ENCODE measurements at places on chromosomes 6 and 20. TPM values are rescaled to one million over a fixed set of nuclear protein-coding genes. Genes with fewer than 3 reads are reported as not detected.

- no peak for DNase-seq
Measured at GRCh38 chr20:60054716-60055634, 96.8 kb downstream of the CDH26 start.

GRCh38 chr20:62951896-62952372 is 575 bp upstream of the SLC17A9 start:
- no peak for DNase-seq

DNA sequence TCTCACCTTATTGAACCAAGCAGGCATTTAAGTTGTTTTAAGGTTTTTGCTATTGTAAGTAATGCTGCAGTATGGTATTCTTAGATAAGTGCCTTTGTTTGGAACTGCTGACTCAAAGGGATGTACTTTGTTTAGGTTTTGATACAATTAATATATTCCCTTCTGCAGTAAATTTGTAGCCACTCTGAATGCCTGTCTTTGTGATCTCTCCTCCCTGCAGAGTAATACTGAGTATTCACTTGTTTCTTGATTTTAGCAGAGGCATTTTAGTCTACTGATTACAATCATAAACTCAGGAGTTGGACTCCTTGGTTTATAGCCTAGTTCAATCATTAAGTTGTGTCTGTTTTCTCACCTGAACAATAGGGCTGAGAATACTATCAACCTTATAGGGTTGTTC is 13.4 kb downstream of the CDS2 start:
- no peak for DNase-seq

GRCh38 chr6:73032586-73032985 is 192.7 kb downstream of the KHDC1L start:
- no peak for DNase-seq

- no peak for DNase-seq
Measured at GRCh38 chr6:98579079-98579478, 255.3 kb upstream of the POU3F2 start.

The ZNF311 gene
- total RNA-seq: 0.56 TPM

- DNase-seq: no peak
Measured at GRCh38 chr6:160042014-160042773, 73.3 kb downstream of the IGF2R start.

The FBXO5 gene
- 9.7 TPM for total RNA-seq

The KCNQ2 gene
- 2.9 TPM for total RNA-seq

DNA sequence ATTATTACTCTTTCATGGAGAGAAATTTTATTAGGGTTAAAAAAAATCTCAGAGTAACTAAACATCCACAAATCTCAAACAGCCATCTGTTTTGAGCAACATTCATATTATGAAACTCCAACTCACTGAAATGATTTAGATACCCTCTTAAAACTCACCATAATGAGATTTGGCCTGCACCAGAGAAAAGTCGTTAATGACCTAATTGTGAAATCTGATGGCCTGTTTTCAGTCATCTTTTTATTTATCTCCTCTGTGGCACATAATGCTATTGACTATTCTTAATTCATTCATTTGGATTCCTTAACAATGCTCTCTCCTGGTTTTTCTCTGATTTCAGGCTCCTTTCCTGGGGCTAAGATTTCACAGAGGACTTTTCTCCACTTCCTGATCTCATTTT is 192.7 kb downstream of the RNF144B start:
- no peak for DNase-seq

The ISM1 gene
- total RNA-seq: 1.7 TPM

- no peak for DNase-seq
Measured at GRCh38 chr20:6786548-6786947, 19.1 kb downstream of the BMP2 start.

GRCh38 chr6:36276581-36277536 is 7.0 kb downstream of the PNPLA1 start:
- no peak for DNase-seq

DNA sequence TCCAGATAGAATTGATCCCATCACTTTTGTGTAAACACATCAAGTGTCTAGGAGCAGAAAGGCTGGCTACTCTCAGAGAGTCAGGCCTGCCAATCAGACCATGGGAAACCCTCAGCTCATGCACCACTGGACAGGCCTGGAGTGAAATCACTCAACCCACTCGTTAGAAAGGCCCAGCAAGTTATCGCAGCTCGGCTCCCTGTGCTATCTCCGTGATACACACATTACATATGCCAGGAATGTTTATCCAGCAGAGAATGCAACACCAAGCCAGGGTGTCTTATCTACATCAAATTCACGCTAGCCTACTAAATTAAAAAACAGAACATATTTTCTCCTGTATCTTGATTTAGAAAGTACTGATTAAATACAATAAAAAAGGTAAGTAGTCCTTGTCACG is 232.4 kb upstream of the FOXQ1 start:
- DNase-seq: peak; percentile 53

- DNase-seq: peak; percentile 2
Measured at GRCh38 chr20:57650266-57650665, 30.0 kb upstream of the ZBP1 start.

DNA sequence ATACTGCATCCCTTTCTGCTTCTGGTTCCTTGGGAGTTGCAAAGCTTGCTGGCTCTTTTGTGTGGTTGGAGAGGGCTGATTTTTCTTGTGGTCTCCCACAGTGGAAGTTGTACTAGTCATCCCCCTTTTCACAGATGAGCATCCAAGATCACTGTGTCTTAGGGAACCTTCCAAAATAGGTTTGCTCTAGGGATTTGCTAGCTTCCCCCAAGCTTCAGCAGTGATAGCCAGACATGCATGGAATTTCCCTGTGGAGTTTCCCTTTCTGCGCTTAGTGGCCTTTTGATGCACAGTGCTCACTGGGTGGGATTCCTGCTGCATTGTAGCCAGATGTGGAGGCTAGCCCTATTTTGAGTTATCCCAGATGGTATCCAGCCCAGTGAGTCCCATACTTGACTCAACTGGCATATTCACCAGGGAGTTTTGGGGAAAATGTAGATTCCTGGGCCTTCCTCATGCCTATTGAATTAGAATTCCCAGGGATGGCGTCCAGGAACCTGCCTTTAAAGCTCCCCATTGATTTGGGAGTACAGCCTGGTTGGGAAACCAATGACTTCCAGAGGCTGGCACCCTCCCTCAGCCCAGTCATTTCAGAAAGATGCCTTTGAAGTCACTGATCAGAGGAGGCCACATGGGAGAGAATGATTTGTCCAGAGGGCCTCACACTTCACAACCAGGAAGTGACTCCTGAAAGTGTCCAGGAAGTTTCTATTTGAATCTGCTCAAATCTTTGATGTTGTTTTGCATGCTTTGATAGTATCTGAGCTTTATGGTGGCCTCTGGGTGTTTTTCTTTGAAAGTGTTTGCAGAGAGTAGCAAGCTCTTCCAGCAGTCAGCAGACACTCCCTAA is 25.9 kb downstream of the PPARD start:
- peak; percentile 45 for DNase-seq

The SMPDL3A gene
- 126 TPM for total RNA-seq

DNA sequence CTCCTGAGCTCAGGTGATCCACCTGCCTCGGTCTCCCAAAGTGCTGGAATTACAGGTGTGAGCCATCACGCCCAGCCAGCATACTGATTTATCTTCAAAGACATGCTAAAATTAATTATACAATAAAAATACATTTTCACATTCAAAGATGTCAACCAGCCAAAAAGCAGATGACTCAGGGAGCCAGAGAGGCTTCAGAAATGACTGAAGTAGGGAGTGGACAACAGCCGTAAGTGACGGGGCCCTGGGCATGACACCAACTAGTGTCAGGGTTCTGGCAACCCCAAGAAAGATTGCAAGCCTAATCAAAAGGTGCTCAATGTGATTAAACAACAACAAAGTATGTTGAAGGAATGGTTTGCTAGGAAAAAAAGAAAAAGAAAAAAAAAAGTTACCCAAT is 28.4 kb downstream of the GPLD1 start:
- DNase-seq: no peak

- peak; percentile 84 for DNase-seq
Measured at GRCh38 chr20:22511943-22512910, 72.1 kb downstream of the FOXA2 start.

GRCh38 chr6:118800394-118801071 is 93.4 kb upstream of the ASF1A start:
- DNase-seq: peak; percentile 93

DNA sequence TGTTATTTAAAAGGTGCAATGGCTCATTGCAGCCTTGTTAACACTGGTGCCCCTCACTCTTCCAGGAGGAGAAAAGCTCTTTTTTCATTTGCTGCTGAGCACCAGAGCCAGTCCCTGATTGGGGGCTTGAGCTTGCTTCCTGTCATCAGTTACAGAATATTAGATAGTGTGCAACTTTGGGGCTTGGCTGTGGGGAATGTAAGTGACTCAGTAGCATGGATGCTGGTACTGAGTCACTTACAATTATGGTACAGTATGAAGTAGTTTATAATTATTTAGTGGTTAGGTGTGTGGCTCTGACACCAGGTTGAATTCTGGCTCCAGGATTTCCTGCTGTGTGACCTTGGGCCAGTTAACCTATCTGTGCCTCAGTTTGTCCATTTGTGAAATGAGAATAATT is 37.6 kb downstream of the ANKS1A start:
- DNase-seq: no peak

The SLC17A2 gene
- total RNA-seq: 7.7 TPM

GRCh38 chr6:28489366-28490204 is 26.0 kb downstream of the GPX6 start:
- DNase-seq: peak; percentile 94

DNA sequence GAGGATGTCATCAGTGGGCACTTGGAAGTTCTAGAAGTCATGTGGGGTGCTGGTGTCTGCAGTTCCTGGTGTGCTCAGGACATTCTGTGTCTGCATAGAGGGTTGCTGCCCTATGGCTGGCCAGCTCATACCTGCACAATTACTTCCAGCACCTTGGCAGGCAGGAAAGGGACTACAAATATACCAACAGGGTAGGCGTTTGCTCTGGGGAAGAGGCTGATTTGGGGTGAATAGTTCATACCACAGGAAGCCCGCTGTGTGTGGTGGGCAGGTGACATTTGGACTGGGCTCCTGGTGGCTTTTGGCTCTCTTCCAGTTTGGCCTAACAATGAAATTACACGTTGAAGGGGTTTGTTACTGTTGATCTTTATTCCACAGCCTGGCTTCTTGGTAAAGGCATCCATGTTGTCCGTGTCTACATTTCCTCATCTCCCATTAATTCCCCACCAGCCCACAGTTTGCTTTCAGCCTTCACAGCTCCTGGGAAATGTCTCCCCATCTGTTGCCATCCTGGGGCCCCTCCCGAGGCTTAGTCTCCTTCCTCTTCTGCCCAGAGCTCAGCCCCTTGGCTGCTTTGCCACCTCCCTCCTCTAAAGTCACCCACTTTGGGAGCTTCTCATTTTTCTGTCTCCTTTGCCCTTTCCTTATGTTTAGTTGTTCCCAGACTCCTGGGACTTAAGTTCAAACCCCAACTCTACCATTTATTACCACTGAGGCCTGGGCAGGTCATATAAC is 88.1 kb downstream of the RSPH3 start:
- no peak for DNase-seq

DNA sequence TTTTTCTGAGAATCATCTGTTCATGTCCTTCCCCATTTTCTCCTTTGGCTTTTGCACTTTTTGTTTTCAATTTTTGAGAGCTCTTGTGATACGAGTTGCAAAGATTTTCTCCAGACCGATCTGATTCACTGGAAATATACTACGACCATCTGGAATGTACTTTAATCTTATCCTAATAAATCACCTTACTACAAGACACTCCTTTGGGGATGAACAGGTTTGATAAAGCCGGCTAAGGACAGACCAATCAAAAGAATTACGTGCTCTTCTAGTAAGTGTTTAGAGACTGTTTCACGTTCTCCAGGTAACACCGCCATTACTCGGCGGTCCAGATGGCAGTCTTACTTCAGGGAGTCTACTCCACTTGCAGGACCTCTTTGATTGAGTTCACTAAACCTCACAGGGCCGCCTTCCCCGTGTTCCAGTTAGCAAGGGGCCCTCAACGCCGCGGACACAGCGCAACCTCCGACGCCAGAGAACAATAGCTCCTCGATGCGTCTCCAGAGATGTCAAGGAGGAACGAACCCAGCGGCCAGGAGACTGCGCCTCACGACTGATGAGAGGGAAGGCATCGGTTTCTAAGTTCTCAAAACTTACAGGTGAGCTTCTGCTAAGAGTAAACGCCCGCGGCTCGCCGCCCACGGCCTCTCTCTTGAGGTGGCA is 920 bp upstream of the WTAP start:
- DNase-seq: no peak

The TMEM217 gene
- 2.7 TPM for total RNA-seq

- no peak for DNase-seq
Measured at GRCh38 chr6:5994999-5995657, 11.6 kb downstream of the NRN1 start.

DNA sequence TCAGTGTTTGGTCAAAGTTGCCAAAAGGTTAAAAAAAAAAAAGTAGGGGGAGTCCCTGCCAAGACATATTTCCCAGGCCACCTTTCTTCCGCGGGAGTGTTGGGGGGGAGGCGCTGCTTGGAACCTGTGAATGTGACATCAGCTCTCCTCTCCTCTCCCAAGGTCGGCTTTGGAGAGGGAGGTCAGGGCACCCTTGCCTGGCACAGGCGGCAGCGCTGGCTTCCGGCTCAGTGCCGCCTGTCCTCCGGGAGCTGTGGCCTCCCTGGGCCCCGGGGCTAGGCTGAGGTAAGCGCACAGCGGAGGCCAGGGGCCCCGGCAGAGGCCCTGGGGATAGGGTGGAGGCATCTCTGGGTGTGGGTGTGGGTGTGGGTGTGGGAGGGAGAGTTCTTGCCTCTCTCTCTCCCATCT is 1.9 kb upstream of the EDN1 start:
- no peak for DNase-seq

- DNase-seq: peak; percentile 41
Measured at GRCh38 chr6:149454346-149454848, 30.4 kb downstream of the ZC3H12D start.

DNA sequence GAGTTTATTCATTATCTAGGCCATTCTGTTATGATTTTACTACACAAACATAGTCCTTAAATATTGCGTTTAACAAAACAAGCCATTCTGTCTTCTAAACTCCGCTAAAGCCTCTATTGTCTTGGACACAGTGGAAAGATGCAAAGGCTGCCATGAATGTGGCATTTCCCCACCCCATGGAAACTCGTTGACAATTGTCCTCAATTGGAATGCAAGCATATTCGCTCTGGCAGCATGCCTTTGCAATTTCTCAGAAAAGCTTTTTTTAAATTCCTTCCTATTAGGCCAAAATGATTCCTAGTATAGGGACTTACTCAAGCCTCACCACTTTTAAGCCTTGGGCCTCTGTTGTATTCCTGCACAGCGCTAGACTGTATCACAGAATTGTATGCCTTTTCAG is 22.8 kb downstream of the OR2A4 start:
- no peak for DNase-seq

DNA sequence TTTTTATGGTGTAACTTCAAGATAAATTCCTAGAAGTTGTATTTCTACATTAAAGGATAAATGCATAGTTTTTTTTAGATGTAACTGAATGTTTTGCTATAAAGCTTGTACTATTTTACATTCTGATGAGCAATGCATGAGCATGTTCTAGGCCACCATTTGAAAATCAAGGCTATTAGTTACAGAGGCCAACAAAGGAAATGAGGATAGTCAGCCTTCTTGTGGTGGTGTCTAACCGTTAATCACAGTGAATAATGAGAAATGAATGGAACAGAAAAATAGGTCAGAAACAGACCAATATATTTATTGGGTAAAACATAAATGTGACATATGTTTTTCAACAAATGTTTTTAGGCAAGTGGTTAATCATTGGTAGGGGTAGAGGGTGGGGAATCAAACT is 37.6 kb upstream of the L3MBTL3 start:
- no peak for DNase-seq

Measured in hepatocyte (in vitro differentiated cells).